ENCODE measurements at places on chromosomes 2 and 18.

- no peak for DNase-seq
Observed at GRCh38 chr2:147698166-147698565, 146.7 kb upstream of the ACVR2A start.

GRCh38 chr18:47632970-47633635, 297.4 kb downstream of the SMAD2 start:
- no peak for DNase-seq

GRCh38 chr2:111095434-111095833, 25.3 kb upstream of the BCL2L11 start:
- DNase-seq = no peak

- DNase-seq = no peak
Observed at GRCh38 chr18:24272229-24272525, 125.4 kb downstream of the OSBPL1A start.

- no peak for DNase-seq
Observed at GRCh38 chr2:241967467-241968144, 98.1 kb downstream of the RTP5 start.

- peak; percentile 75 for DNase-seq
Observed at GRCh38 chr2:32009516-32010256, 1.1 kb downstream of the MEMO1 start.

DNA sequence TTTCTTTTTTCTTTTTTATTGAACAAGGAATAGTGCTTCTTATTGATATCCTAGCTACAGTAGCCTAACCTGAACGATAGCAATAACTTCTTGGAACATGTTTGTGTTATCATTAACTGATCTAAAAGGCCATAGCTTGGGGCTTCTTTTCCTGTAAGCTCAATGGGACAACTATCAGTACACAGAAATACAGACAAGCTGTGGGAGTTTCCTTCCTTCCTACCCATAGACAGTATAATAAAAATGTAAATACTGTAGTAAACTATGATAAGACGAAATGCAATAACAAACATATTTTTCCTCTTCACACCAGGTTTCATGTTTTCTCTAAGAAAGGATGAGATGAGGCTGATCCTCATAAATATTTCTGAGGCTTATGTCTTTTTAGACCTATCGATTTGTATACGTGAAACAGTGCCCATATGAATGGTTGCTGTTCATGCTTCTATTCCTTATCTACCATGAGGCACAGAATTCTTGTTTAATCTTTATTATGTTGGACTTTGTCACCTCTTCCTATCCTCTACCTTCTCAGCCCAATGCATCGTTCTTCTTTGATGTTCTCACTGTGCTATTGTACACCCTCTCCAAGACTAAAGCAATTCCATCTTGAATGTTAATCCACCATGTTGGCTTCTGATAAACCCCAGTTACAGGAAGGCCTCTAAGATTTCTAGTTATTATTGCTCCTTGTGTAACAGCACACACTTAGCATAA, 361.4 kb downstream of the DCC start:
- DNase-seq = no peak

DNA sequence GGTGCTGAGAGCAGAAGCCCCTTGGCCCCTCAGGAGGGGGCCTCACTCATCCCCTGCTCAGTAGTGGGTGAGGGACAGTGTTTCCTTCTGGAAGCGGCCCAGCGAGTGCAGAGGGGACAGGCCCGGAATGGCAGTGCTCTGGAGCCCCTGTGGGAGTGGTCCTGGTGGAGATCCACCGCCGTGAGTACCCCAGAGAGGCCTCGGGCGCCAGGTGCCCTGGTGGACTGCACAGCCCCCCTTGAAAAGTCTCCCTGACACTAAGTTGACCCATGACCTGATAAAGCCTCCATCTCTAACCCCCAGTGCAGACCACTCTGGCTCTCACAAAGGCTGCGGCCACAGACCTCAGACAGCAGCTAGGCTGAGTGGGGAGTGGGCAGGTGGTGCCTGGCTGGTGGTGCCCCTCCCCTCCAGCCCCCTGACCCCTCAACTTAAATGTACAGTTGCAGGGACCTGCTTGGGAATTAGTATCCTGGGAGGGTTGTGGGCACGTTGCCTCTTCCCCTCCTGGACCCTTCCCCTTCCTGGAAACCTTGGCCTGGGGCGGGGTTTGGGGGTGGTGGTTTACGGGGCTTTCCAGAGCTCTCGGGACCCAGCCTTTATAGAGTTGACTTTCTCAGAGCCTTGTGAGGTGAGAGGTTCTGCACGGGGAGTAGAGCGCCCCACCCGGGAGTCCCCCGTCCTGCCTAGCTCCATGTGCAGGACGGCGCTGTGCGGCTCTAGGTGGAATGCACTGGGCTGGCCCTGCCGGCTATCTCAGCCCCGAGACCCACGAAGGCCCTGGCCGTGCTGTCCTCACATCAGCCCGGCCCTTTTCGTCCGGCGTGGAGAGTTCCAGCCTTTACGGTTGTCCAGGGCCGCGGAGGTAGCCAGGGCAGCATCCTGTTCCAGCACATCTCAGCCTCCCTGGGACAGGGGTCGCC, 62.7 kb downstream of the RTP5 start:
- DNase-seq = peak; percentile 56

GRCh38 chr2:186485576-186485870, 537 bp upstream of the ZC3H15 start:
- DNase-seq = no peak

DNA sequence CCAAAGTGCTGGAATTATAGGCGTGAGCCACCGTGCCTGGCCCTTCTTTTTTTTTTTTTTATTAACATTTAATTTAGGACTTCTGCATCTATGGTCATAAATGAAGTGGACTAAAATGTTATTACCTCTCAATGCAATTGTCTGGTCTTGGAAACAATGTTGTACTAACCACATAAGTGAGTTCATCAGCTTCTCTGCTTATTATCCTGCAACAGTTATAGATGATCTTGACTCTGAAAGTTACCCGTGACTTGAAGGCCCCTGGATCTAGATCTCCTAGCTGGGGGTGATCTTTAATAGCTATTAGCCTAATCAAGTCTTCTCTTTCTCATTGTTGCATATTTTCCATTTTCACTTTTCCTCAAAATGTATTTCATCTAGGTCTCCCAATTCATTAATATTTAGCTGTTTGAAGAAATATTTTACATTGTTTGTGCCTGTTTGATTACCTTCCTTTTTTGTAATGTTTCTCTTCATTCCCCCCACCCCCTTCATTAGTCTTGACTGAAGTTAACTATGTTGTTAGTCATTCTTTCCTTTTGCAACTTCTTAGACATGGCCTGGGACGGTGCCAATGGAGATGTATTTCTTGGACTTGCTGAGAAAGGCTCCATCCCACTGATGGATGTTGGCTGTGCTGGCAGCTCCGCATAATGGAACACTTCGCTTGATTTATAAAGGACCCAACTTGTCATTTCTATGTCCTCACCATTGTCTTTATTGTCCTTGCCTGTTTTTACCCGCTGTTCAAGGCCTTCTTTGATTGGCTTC, 141.6 kb upstream of the RIOK3 start:
- DNase-seq = peak; percentile 82

GRCh38 chr2:128380961-128381938, 62.6 kb upstream of the HS6ST1 start:
- DNase-seq = peak; percentile 62

DNA sequence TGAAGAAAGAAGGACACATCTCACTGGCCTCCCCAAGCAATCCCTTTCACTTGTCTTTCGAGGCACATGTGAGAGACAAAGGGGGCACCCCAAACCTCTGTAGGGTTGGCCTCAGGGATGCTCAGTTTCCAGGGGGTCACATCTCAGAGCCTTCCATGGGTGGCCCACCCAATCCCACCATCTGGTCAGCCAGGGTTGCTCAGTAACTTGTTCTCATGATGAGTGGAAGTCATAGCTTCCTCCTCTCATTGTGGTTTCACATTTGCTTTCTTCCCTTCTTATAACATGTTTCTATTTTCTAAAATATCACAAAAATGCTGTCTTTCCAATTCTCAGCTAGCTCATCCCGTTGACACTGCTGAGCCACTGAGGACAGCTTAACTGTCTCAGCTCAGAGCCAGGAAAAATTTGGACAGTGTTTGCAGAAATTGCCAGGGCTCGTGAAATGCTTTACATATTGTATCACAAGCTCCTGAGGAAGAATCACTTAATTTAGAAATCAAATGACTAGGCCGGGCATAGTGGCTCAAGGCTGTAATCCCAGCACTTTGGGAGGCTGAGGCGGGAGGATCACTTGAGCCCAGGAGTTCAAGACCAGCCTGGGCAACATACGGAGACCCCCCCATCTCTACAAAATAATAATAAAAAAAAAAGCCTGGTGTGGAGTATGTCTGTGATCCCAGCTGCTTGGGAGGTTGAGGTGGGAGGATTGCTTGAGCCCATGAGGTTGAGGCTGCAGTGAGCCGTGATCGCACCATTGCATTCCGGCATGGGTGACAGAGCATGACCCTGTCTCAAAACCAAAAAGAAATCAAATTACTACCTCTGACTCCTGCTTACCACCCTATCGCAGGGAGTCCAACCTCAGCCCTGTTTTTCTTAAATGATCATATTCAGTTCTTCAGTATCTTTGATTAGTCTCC, 129.3 kb downstream of the PRKCE start:
- DNase-seq = no peak

- DNase-seq = no peak
Observed at GRCh38 chr2:224360801-224361251, 41.1 kb downstream of the FAM124B start.

DNA sequence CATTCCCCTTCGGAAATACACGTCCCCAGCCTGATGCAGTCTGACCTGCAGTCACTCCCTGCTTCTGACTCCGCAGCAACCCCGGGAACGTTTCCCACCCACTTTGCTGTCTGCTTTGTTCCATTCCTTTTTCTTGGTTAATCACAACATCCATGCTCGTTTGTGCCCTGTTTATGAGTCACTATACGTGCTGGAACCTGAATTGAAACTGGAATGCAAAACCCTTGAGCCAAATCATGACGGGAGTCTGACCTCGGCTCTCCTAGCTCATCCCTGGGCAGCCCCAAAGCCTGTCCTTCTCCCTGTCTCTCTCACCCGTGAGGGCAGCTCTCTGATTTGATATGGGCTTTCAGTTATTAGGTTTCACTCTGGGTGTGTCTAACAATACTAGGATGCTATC, 57.1 kb upstream of the RNF152 start:
- peak; percentile 83 for DNase-seq

GRCh38 chr2:239383759-239384156, 17.1 kb downstream of the HDAC4 start:
- no peak for DNase-seq

DNA sequence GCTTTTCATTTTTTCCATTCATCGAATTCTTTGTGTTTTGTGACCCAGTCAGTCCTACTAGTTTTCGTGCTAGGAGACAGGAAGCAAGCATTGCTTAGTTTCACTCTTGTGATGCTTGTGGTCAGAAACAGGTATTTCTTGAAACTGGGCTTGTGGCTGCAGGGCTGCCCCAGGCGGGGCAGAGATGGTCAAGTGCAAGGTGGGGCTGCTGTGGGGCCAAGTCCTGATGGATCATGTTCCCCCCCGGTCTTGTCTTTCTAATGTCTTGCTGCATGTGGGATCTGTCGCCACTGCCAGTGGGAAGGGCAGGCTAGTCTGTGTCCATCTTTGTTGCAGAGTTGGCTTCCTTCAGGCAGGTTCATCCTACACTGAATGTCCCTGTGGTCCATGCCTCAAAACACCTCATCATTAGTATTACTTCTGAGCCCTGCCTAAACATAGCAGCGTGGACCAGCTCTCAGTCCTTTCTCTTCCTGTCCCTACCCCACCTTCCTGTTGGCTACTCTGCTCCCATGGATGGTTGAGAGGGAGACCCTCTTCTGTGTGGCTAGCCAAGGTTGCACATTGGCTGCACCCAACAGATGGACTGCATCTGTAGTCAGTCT, 38.7 kb downstream of the INPP4A start:
- no peak for DNase-seq

- DNase-seq = no peak
Observed at GRCh38 chr2:179338681-179339080, 74.0 kb upstream of the SESTD1 start.

DNA sequence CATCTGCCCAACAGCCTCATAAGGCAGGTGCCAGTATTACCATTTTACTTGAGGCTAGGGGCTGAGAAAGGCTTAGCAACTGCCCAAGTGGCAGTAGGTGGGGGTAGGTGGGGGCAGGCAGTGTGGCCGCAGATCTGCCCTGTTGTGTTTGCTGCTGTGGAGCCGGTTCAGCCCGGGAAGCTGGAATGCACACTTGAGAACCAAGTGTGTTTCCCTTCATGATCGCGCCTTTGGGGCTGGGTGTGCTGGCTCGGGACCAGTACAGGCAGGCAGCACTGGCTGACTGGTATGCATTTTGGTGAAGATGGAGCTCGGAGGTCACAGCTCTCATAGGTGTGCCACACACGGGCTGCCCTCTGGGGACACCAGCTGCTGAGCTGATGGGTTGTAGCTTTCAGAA, 85.1 kb downstream of the CABLES1 start:
- no peak for DNase-seq

- DNase-seq = no peak
Observed at GRCh38 chr2:88146590-88146989, 18.7 kb upstream of the FABP1 start.
